ENCODE measurements at places on chromosomes 7 and 10.

- no peak for DNase-seq
Observed at GRCh38 chr10:84329986-84330651, 1.7 kb downstream of the CCSER2 start.

- no peak for DNase-seq
Observed at GRCh38 chr10:54139819-54140428, 661.1 kb downstream of the PCDH15 start.

GRCh38 chr7:150378115-150378852 lies 846 bp upstream of the ZNF775 start:
- peak; percentile 67 for DNase-seq

DNA sequence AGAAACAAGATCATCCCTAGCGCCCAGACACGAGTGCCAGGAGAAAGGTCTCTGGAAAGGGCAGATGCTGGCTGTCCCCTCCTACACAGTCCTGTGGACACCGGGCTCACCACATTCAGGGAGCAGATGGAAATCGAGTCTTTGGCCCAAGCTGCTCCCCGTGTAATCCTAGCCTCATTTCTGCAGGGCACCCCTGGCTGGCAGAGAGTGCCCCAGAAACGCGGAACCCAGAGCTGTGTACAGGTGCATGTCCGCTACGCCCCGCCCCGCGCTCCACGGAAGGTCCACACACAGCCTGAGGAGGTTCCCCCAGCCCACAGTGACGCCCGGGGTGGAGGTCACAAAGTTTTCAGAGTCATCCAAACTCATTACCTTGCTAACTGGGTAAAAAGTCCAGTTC lies 202.8 kb downstream of the MAD1L1 start:
- no peak for DNase-seq

DNA sequence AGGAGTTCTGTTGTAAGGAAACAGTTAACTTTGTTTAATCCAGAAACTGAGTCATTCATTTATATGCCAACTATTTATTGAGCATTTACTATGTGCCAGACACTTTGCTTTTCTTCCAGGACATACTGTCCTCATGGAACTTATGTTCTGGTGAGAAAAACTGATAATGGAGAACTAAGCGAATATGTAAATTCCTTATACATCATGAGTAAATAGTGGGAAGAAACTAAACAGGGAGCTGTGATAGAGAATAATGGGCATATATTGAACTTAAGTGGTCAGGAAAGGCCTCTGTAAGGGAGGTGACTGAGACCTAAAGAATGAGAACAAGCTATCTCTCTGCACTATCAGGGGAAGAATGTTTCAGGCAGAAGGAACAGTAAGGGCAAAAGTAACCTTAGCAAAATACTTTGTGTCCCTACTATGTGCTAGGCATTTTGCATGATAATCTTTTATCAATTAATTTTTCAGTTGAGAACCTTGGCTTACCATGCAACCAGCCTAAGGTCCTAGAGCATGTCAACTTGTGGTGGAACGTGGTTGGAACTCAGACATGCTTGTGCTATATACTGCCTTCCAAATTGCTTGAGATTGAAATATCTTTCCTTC lies 45.4 kb downstream of the ST7 start:
- DNase-seq = no peak

DNA sequence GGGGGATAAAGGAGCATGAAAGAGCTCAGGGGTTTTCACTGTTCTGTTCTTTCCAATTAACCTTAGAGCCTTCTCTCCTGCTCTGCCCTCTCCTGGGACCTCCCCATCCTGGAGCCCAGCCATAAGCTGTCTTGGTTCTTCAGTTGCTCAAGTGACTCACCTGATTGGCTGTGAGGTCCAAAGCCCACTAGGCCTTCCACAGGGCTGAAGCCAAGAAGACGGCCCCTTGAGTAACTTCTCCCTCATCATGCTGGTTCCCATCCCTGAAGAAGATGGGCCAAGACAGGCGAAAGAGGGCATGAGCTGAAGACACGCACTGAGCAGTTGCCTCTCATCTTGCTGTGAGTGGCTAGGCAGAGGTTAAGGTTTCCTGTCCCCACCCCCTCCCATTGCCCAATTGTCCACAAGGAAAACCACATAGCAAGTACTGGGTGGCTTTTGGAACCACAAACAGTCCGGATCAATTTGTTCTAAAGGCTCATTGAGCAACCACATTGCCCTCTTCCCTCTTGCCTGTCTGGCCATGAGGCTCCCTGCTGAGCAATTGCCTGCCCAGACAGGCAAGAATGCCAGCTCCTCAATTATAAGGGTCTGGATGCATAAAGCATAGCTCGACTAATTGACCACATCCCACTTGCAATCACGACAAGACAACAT lies 43.9 kb upstream of the GPAM start:
- DNase-seq = no peak

DNA sequence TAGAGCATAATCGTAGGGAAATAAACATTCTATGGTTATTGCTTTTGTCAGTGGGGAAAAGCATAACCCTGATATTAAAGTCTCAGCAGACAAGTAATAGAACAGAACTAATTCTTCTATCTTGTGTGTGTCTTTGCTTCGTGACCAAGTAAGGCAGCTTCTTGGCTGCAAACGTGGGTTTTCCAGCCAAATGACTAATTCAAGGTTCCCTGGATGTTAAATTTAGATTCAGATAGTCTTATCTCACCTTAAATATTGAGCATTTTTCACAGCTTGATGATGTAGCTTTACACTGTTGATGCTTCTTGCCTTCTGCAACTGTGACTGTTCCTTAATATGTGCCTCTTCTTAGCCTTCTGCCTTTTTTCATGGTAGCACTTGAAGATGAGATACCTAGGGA lies 113.0 kb downstream of the EXOC4 start:
- DNase-seq = no peak

GRCh38 chr10:4083509-4084003 lies 298.5 kb upstream of the KLF6 start:
- DNase-seq = no peak

DNA sequence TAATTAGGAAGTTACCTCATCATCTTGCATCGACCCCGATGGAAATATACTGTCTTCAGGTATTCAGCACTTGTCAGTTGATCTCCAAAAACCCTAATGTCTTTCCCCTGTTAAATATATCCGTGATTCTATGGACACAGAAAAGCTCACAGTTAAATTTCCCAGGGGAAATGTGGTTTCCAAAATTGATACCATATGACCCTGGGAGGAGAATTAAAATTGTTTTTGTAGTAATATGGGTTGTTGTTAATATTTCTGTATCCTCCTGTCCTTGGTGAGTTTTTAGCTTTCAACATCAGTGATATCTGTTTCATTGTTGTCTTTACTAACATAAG lies 132.1 kb downstream of the CELF2 start:
- no peak for DNase-seq

GRCh38 chr10:101091546-101092290 lies 29.9 kb downstream of the KAZALD1 start:
- no peak for DNase-seq

- no peak for DNase-seq
Observed at GRCh38 chr7:14137676-14138075, 148.2 kb upstream of the ETV1 start.

GRCh38 chr7:21011153-21011552 lies 224.5 kb upstream of the SP8 start:
- no peak for DNase-seq

DNA sequence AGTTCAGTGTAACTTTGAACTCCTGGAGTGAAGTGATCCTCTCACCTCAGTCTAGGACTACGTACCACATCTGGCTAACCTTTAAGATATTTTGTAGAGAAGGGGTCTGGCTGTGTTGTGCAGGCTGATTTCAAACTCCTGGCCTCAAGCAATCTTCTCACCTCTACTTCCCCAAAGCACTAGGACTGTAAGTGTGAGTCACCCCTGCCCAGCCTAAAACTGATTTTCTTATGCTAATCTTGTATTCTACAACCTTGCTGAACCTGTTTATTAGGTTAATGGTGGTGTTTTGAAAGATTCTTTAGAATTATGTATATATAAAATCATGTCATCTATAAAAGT lies 58.0 kb downstream of the LCOR start:
- no peak for DNase-seq

DNA sequence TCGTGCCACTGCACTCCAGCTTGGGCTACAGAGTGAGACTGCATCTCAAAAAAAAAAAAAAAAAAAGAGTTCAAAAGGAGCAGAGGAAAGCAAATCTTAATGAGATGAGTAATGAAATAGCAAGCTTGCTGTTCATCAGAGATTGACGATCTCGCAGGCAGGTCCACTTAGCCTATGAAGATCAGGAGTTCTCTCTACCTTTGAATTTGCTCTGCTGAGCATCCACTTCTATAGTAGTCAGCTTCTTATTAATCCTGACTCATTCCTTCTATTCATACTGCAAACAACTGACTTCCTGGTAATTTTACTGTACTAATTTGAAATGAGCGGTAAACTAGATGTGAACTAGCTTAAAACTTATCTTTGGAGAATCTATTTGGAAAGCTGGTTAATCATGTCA lies 1014.6 kb downstream of the GATA3 start:
- no peak for DNase-seq

DNA sequence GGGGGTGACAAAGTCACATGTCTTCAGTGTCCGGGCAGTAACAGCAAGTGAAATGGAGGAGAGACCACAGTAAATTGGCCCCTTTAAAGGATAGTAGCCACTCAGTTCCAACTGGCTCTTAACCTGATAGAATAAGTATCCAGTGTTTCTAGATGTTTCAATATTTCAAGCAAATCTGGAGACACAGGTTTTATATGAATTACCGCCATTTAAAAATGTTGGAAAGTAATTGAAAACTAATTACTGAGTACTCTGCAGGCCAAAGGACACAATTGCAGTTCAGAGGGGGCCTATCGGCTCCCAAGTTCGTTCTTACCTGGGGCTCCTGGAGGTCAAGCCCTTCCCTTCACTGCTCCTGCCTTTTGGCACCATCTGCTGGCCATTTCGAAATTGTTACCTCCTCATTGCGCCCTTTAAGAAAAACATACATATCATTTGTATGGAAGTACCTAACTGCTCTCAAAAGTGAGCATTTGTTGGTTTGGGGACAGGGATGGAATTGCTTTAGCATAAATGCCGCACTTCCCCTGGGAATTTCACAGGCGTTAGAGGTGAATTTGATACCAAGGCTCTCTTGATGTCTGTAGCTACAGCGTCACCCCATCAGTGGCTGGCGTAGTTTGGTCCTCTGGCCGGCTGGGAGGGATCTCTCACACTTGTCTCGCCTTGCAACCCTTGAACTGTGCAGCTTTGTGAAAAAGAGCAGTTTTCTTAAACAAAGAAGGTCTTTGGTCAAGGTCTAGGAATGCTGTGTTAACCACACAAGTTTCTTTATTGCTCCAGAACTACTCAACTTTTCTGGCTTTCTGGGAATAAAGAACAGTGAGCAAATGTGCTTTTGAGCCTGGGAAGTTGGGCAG lies 220.0 kb downstream of the ARHGAP21 start:
- no peak for DNase-seq

DNA sequence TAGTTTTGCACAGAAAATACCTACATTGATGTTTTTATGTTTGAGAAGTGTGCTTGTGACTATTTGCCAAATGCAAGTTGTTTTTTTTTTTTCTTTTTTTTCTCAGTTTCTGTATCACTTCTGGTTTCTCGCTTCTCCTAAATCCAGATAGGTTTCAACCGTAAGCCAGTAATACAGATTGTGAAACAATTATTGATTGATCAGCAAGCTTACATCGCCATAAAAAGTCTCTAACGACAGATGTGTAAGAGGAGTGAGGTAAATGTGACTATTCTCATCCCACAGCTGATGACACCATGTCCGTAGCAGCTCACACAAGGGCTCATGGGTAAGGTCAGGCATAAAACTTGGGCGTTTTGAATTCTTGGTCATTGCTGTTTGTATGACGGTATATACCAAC lies 202.8 kb upstream of the AKR1E2 start:
- DNase-seq = no peak

DNA sequence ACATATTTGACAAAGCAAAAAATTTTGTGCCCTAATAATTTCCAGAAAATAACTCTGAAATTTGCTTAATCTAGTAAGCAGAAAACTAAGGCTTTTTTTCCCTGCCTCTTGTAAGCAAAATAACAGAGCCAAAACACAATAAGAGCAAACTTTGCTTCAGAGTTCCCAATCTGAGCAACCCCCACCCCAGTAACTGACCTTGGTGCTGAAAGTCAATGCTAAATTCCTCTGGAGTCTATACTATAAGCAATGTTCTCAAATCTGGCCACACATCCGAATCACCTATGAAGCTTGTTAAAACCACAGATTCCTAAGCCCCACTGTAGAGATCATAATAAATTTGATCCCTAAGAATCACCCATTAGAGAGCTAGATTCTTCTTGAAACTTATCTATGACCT lies 150.5 kb downstream of the ELAPOR2 start:
- DNase-seq = no peak

GRCh38 chr10:74645692-74646091 lies 180.7 kb upstream of the KAT6B start:
- no peak for DNase-seq

GRCh38 chr10:18699849-18700840 lies 40.9 kb downstream of the ARL5B start:
- no peak for DNase-seq

DNA sequence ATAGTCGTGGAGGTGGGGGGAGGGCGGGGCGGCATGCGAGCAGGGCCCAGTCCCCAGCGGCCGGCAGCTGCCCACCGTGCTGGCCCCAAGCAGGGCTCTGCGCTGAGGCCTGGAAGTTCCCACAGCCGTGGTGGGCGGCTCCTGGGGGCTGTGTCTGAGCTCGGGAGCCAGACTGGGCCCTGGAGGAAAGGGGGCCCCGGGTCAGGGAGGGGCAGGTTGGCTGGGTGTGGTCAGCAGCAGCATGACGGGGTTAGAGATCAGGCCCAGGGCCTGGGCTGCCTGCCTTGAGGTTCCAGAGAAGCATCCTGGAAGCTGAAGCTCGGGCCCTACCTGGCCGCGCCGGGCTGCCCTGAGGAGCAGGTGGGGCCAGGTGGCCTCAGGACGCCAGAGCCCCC lies 22.1 kb downstream of the GET4 start:
- DNase-seq = no peak

DNA sequence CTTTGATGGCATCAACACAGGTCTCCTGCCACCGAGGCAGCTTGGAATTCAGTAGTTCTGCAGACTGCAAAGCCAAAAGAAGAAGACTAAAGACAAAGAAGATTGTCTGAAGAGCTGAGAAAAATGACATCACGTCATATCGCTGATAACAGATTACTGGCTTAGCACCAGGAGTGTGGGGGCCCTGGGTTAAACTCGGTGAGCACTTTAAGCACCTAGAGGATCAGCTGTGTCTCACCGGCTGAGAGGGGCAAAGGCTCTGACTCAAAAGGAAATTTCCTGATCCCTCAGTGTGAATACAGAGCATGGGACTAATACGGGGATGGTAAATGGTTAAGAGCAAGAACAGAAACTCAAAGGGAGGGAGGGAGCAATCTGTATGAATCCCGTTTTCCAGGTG lies 30.7 kb downstream of the BRI3 start:
- DNase-seq = no peak

DNA sequence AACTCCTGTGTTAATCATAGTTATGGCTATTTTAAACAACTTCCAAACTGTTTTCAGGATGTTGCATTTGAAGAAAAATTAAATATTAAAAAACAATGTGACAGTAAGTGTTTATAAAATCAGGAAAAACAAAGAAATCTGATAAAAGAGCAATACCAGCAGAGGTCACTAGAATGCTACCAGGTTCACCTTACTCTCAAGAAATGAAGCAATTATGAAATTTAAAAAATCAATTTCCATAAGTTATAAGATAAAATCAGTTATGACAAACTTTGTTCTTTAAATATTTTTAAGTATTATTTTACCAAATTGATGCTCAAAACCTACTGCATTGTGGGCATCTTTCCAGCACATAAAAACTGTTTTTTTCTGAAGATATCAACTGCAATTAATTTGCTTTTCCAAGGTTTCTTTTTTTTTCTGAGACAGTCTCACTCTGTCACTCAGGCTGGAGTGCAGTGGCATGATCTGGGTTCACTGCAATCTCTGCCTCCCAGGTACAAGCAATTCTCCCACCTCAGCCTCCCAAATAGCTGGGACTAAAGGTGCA lies 50.7 kb upstream of the RHEB start:
- DNase-seq = no peak

Data from breast epithelium (tissue), 4 donors.